Fibroblast of lung (primary cell): ENCODE measurements at places on chromosomes 2 and 18. TPM values are rescaled to one million over a fixed set of nuclear protein-coding genes. Genes with fewer than 3 reads are reported as not detected.

BMP10 gene
- not detected in 2 replicates for total RNA-seq

BZW1 gene
- total RNA-seq: 425 and 429 TPM in 2 replicates

CCDC85A gene
- total RNA-seq: not detected in 2 replicates

REL gene
- 2.3 and 2.8 TPM in 2 replicates for total RNA-seq

GTF2A1L gene
- total RNA-seq: 3.3 and 3.5 TPM in 2 replicates
